ENCODE measurements at places on chromosomes 3 and 15.
A peak's percentile ranks its signal among the peaks of the same experiment; 100 is the strongest.

- DNase-seq: no peak
Observed at GRCh38 chr15:73394782-73395181, 26.0 kb upstream of the HCN4 start.

DNA sequence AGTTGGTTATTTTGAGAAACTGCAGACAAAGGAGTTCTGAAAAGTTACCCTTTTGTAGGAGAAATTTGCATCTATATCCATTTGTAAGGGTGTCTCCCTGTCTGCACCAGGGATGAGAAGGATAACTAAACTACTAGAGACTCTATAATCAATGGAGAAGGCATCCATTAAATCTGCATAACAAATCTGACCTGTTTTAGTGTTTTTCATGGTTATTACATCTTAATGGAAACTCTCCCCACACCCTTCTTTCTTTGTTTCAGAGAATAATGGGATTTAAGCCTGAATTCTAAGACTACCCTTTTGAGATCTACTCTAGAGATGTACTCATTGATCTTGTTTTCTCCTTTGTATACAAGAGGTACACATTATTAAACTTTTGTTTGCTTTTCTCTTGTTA lies 82.0 kb upstream of the DAZL start:
- no peak for DNase-seq

GRCh38 chr3:14879211-14879874 lies 60.6 kb downstream of the FGD5 start:
- DNase-seq: no peak

DNA sequence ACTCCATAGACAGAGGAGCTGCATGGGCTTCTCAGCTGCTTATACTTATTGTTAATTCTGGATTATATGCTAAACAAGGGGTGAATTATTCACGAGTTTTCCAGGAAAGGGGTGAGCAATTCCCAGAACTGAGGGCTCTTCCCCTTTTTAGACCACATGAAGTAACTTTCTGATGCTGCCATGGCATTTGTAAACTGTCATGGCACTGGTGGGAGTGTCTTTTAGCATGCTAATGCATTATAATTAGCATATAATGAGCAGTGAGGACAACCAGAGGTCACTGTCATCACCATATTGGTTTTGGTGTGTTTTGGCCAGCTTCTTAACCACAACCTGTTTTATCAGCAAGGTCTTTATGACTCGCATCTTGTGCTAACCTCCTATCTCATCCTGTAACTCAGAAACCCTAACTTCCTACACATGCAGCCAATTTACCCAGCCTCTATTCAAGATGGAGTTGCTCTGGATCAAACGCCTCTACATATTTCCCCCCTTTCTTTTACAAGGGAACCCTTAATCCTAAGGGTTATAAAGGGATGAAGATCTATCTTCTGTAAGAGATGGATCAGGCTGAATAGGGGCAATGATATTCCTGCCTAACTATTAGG lies 12.1 kb upstream of the DMXL2 start:
- no peak for DNase-seq

GRCh38 chr3:167814441-167814951 lies 79.0 kb downstream of the SERPINI1 start:
- no peak for DNase-seq

GRCh38 chr3:150118219-150118618 lies 147.5 kb upstream of the PFN2 start:
- DNase-seq: no peak

DNA sequence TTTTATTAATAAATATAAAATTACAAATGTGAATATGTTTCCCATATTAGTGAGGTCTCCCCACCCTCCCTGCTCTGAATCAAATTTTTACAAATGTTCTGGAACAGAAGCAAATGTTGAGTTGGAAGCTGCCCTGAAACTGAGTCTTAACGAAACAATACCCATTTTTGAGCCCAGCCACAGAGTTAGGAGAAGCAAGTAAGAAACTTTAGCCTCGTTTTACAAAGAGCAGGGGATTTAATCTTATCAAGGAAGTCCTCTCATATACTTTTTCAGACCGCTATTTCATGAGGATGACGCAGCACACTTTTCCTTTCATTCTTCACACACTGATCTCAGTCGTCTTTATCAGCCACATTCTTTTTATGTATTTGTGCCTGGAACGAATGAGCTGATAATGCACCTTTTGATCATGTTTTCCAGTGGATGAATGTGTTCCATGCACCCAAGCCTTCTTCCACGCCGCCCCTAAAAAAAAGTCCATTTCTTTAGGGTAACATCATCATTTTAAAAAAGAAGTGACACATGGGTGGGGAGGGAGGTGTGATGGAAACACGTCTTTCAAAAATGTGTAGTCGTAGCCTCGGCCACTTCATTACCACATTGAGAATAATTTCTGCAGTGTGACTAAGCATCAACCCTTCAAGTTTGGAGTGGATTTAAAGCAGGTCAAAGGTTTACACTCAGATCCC lies 48.1 kb downstream of the SETMAR start:
- DNase-seq: no peak

DNA sequence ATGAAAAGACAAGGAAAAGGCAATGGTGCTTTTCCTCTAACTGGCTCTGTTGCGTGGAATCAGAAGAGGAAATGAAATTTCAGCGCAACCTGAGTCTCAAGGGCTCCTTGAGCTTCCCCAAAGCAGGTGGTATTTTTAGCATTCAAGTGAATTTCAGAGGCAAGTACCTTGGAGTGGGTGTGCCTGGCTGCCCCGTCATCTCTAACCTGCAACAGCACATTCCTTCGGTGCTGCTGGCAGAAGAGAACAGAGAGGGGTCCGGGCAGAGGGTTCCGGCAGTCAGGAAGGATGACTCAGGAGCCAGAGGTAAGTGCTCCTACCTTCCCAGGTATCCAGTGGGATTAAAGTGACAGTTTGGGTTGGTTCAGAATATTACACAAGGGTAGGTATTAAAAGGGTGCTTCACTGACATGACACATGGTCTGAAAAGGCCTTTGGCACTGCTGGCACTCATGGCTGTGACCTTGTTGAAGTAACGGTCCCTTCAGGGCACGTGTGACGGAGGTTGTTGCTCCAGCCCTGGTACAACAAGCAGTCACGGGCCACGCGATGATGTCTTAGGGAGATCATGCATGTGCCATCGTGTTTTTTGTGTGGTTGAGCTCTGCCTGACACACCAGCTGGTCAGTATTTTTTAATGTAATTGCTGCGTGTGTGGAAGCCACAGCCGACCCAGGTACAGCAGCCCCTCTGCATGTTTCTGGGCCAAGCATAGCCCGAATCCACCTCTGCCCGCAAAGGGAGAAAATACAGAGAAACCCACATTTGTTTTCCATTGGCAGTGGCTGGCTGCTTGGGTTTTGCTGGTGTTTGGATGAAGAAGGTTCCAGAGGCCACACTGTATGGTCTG lies 75.7 kb downstream of the LRRK1 start:
- no peak for DNase-seq

GRCh38 chr3:191721390-191721861 lies 260.5 kb downstream of the PYDC2 start:
- DNase-seq: no peak

- no peak for DNase-seq
Observed at GRCh38 chr3:9308298-9308990, 54.4 kb upstream of the THUMPD3 start.

DNA sequence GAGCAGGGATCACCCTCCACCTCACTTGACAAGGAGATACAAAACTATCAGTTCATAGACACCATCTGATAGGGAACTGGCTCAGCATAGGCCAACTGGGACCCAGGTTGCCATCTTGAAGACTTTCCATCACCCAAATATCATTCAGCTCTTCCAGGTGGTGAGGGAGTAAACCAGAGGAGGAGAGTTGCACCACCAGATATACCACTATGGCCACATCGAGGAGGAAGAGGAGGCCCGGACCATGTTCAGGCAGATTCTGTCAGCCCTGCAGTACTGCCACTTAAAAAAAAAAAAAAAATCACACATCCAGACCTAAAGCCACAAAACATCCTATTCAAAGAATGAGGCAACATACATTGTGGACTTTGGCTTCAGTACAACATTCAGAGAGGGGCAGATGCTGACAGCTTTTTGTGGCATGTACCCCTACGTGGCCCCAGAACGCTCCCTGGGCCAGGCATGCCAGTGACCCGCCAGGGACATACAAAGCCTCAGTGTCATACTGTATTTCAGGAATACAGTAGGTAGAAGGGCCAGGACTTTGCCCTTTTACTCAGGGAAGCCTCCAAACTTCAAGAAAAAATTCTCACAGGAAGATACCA lies 18.4 kb upstream of the EMC3 start:
- no peak for DNase-seq

DNA sequence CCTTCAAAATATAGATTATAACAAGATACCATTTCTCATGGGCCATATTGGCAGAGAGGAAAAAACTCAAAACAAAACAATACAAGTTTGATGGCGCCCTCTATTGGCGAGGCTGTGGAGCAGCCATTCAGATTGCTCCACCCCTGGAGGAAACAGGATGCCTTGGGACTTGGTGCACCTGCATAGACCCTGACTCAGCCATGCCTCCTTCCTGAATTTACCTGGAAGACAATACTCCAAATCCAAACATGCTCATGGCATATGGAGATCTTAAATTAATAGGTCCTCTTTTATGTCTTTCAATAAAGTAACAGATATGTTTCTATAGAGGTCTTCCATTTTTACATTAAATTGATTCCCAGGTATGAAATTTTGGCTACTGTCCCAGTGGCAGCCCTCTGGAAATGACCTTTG lies 90.0 kb downstream of the APBA2 start:
- DNase-seq: peak; percentile 55

- DNase-seq: no peak
Observed at GRCh38 chr3:46662771-46663551, 30.5 kb downstream of the ALS2CL start.

DNA sequence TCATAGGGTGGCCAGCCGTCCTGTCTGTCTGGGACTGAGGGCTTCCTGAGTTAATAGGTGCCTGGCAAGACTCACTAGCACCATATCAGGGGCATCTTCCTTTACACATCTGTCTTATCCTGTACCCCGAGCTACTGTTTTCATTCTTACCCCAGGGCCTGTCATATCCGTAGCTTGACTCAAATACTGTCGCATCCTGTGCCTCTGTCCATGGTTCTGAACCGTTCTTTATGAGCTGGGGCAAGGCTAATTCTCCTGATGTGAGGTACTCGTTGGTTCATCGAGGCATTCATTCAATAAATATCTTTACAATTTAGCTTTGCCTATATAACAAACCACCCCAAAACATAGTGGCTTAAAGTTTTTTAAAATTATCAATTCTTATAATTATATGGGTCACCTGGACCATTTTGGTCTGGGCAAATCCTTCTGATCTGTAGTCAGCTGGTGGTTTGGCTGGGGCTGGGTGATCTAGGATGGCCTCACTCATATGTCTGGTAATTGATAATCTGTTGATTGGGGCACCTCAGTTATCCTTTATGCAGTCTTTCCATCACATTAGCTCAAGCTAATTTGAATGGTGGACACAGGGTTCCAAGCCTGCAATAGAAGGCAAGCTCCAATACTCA lies 121.2 kb downstream of the TLE3 start:
- peak; percentile 74 for DNase-seq

All from Kasumi-1 (cell line).